ENCODE measurements at places on chromosomes 7 and 10.

DNA sequence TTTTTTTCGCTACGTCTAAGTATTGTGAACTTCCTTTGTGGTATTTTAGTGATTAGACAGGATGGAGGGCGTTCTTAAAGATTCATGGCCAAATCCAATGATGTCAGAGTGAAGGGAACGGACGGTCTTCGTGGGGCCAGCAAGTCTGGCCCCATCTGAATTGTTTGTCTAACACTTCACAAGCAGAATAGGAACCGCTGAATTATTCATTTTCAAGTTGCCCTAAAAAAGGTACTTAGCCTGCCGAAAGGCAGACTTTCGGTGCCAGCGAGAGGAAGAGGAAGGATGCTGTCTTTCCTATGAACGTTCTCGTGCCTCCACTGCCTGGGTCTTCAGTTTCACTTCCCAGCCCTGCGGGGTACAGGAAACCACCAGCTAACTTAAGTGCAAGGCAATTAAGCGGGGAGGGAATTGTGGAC, 145.7 kb upstream of the SH2B2 start:
- no peak for DNase-seq

GRCh38 chr10:61987537-61987936, 86.0 kb downstream of the ARID5B start:
- DNase-seq = no peak

DNA sequence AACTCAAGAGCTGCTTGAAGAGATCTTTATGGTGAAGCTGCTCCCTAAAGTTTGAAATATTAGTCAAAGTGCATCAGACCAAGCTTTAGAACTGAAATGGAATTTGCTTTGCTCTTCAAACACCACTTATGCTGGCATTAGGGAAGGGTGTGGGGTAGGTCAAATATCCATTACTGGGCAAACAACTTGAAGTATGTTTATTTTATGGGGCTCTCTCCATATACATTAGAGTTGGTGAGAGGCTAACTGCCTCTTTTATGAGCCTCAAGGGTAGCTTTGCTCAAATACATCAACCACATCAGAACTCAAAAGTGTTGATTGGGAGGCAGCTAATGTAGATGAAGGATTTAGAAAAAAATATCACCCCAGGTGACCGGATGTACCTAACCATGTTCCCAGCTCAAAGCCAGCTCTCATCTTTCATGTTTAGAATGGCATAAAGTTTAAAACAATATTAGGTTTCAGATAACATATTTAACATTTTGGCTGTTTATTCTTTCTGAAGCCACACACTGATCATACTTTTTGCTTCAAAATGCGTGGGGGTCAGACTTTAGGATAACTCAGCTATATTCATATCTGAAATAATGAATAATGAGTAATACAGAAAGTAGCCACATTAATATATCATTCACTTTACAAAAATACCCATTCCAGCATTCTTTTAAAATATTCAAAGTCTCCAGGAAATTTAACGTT, 318.6 kb downstream of the PTEN start:
- no peak for DNase-seq

- DNase-seq = peak; percentile 59
These were observed 973 bp downstream of the GPR158 start for GRCh38 chr10:25175527-25176420.

DNA sequence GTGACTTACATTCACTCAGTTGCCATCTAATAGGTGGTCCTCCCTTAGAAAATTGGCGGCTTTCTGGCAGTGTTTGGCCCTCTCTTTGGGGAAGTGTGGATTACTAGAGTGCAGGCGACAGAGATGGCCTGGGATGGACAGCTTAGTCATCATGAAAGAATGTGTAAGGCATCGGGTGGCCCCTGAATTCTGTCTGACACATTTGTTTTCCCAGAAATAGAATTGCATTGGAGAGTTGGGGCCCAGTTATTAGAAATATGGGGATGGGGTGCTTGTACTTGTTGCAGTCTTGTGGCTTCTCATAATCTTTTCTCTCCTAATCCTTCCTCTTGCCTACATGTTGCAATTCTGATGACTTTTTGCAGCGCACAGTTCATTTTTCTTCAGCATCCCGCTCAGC, 13.8 kb downstream of the TCF7L2 start:
- no peak for DNase-seq

DNA sequence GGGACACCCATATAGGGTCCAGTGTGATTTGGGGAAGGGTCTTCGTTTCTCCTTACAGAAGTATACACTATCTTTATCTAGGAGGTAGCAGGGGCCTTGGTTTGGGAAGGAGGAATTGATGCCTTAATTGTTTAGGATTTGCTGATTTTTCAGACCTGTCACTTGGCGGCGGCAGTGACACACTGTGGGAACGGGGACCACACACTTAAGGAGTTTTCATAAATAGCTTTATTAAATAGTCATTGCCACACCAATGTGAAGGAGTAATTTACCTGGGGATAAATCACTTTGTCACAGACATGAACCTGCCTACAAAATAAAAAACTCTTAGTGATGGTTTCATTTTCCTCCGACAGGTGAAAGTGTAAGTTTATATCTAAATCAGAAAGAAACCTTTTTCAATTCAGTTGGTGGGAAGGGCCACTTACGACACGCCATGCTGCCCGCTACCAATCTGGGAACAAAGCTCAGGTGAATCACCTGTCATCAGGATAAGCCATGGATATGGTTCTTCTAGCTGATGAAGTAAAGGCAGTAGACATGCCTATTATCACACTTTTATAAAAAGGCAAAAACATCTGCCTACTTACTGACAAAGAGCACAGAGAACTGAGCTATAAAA, 12.3 kb upstream of the ENO4 start:
- DNase-seq = no peak

DNA sequence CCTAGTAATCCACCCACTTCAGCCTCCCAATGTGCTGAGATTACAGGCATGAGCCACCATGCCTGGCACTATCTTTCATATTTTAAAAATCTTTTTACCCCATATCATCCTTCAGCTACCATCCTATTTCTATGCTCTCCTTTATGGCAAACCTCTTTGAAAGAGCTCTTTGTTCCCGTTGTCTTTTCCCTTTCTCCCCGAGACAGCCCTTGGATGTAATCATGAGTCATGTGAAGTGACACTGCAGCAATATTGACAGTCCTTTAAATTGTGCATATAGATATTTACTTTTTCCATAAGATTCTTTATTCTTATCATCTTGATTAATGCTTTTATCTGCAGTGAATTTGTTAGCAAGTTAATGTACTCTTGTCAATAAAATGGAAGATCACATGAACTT, 286.6 kb downstream of the ANKRD7 start:
- no peak for DNase-seq

- DNase-seq = no peak
These were observed 36.6 kb downstream of the MAPK8 start for GRCh38 chr10:48343106-48343505.

GRCh38 chr7:115099906-115100305, 178.0 kb downstream of the MDFIC start:
- DNase-seq = no peak

DNA sequence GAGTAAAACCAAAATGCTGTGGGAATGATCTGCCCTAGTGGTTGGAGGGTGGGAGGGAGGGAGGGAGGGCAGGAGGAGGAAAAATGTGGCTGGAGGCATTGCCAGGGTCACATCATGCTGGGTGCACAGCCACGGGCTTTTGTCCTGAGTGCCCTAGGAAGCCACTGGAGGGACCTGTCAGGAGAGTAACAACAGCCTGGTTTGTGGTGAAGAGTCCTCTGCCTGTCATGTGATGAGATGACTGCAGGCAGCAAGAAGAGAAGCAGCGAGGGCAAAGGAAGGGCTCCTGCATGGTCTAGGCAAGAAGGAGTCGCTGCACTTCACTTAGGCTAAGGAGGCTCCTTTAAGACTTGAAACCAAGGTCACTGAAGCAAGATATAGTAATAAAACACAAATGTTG, 65.6 kb downstream of the PKD1L1 start:
- DNase-seq = no peak

GRCh38 chr7:84389242-84389641, 194.7 kb upstream of the SEMA3A start:
- no peak for DNase-seq

DNA sequence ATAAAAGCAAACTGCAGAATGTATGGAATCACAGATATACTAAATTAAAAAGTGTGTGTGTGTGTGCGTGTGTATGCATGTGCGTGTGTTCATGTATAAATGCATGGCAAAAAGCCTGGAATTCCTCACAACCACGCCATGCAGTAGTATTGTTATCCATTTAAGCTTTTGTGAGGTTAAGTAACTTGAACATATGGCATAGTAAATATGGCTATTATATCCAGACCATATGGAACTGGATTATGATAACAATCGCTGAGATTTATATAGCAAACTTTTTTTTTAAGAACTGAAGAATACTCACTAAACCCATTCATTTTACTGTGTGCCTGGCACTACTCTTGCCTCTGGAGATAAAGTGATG, 22.3 kb upstream of the NANOS1 start:
- DNase-seq = no peak

DNA sequence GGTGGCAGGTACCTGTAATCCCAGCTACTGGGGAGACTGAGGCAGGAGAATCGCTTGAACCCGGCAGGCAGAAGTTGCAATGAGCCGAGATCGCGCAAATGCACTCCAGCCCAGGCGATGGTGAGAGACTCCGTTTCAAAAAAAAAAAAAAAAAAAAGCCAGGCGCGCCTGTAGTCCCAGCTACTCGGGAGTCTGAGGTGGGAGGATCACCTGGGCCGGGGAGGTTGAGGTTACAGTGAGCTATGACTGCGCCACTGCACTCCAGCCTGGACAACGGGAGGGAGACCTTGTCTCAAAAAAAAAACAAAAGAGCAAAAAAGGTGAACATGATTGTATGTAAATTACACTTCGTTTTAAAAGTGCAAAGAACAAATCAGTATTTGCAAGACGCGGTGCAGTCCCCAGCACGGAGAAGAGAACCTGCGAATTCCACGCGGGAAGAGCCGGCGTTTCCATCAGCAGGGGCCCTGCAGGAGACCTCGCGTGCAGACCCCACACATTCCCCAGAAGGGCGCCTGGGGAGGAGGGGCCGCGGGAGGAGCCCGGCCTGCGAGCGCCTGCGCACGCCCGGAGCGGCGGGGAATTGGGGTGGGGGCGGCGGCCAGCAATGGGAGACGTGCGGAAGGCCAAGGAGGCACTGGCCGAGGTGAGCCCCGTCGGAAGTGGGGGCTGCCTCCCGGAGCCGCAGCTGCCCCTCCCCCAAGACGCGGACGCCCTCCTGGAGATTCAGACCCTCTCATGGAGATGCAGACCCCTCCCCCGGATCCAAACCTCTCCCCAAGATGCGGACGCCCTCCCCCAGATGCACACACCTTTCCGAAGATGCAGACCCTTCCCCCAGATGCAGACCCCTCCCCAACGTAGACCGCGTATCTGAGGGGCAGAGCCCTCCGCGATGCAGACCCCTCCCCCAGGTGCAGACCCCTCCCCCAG, 16.7 kb upstream of the SUN1 start:
- peak; percentile 94 for DNase-seq

DNA sequence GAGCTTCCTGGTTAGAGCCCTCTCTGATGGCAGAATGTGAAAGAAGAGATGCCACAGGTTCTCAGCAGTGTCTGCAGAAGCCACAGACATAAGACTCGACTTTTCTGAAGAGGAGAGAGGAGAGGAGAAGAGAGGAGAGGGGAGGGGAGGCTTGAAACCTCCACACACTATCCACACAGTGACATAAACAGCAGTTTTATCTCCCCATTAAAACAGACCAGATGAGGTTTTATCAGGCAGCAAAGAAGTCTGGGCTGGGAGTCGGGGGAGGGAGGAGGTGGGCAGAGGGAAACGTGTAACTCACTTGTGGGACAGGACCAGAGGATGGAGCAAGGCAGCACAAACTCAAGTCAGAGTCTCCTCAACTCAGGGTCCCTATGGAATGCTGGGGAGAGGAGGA, 76.5 kb downstream of the XPNPEP1 start:
- DNase-seq = no peak

DNA sequence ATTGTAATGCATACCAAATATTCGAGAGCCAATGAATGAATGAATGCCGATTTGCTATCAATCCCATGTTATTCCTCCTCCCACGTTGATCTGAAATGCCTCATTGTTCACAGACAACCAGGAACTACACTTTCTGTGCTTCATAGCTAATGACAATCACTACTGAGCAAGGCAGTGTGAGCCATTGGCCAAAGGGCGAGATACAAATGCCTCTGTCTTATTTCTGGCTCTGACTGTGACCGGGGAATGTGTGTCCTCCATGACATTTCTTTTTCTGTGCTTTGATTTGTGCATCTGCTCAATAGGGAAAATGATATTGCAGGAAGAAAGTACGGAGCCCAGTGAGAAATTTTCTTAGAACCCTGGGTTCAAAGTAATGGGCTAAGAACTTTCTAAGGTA, 217.1 kb downstream of the CXCL12 start:
- no peak for DNase-seq

DNA sequence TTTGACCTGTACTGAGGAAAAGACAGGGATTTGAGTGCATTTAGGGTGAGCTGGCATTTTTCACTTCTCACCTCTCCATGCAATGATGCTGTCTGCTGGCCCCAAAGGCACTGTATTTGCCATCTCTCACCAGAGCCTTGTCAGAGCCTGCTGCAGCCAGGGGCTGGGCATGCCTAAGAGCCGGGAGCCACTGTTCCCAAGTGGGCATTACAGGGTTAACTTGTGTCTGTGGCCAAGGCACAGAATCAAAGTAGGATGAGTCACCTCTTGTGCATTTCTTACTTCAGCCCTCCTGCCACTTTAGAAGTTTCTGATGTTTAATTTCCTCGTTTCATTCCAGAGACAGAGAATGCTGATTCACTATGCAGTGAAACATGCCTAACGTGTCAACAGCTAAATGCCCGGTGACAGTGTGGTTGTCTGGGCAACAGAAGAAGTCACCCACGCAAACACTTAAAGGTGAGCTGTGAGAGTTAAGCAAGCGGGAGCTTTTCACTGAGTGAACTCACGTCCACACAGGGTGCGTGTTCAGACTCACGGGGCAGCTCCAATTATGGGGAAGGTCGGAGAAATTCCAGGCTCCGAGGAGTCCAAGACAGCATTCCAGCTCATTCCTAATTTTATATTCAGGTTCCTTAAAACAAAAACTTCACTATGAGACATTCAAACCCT, 57.1 kb upstream of the IGFBP3 start:
- DNase-seq = peak; percentile 57

DNA sequence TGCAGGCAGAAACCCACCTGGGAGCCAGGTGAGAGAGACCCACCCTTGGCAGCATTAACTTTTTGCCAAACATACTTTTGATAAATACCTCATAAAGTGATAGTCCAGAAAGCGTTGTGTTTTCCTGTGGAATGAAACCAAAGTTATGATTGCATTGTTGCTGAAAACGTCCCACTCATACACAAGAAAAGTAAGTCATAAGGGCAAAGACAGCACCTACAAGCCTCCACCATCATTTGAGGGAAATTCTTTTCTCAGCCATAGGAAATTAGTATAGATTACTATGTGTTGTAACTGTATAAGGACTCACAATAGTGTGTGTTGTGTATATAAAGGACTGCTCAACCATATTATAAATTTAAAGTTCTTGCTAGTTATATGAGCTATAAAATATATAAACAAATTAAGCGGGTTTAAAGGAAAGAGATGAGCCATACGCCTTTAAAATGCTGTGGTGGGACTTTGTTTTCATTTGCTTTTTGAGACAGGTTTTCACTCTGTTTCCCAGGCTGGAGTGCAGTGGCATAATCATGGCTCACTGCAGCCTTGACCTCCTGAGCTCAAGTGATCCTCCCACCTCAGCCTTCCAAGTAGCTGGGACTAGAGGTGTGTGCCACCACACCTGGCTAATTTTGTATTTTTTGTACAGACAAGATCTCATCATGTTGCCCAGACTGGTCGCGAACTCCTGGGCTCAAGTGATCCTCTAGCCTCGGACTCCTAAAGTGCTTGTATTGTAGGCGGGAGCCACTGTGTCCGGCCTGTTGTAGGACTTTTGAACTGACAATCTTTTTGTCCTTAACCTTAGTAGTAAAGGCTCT, 160.8 kb downstream of the PKD1L1 start:
- no peak for DNase-seq

- DNase-seq = no peak
These were observed 461.0 kb downstream of the PTPRN2 start for GRCh38 chr7:158126661-158127060.
